ENCODE measurements at places on chromosomes 5 and 9. TPM values are rescaled to one million over a fixed set of nuclear protein-coding genes. Genes with fewer than 3 reads are reported as not detected.

DNA sequence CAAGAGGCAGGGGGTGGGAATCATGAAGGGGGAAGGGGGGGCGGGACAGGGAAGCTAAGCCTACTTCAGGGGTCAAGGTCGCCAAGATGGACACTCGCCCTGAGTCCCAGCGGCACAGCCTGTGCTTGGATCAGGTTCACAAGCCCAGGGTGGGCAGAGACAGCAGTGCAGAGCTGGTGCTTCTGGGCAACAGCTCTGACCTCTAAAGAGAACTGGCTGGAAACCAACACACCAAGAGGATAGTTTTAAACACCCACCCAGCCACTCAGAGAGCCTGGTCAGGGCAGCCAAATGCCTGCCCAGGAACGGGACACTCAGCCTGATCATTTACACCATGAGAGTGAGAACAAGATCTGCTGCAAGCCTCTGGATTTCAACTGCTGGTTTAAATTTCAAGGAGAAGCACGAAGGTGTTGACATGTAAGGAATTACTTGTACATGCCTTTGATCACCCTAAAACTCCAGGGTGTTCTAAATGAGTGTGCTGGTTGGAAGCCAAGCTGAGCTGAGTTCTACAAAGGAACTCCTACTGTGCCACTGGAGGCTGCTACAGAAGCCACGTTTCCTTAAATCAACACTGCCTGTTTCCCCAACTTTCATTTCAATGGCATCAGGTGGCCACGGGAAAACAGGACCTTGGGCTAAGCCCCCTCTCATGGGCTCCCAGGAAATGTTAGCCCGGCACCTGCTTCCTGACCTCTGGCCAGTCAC, 91.5 kb downstream of the TTLL11 start:
- H3K36me3 ChIP-seq: no peaks in the 10 kb centered on the region
- no peak overlapping the region for H3K4me3 ChIP-seq
- peak overlapping the region; percentile 76 for H3K27ac ChIP-seq
- no peaks in the 10 kb centered on the region for H3K27me3 ChIP-seq

DNA sequence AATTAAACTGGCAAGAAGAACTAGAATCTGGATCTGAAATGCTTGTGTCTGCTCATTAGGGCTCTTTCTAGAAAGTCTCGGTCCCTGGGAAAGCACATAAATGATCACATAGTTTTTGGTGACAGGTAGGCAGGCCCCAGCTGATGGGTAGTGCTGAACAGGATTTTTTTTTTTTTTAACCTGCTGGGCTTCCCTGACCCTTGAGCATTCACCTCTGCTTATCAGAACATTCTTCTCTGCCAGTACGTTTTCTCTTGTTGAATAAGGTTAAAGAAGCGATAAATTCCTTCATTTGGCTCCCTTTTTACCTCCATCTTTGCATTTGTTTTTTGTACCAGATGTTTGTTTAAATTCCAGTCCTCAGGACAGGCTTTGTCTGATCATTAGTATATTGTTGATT, 8.8 kb downstream of the KDM4C start:
- DNase-seq: no peak
- H3K4me3 ChIP-seq: no peak overlapping the region
- no peaks in the 10 kb centered on the region for H3K27me3 ChIP-seq
- H3K4me1 ChIP-seq: peaks cover 20% of the 10 kb centered on the region
- H3K27ac ChIP-seq: no peak overlapping the region
- H3K36me3 ChIP-seq: no peaks in the 10 kb centered on the region

GRCh38 chr9:37617161-37617560, 24.8 kb upstream of the TOMM5 start:
- peaks cover 8% of the 10 kb centered on the region for H3K27me3 ChIP-seq
- H3K4me3 ChIP-seq: no peak overlapping the region
- no peaks in the 10 kb centered on the region for H3K4me1 ChIP-seq
- no peak overlapping the region for H3K27ac ChIP-seq
- DNase-seq: no peak

- H3K27ac ChIP-seq: no peak overlapping the region
- H3K27me3 ChIP-seq: no peaks in the 10 kb centered on the region
- no peak overlapping the region for H3K4me3 ChIP-seq
- no peaks in the 10 kb centered on the region for H3K4me1 ChIP-seq
- DNase-seq: no peak
Measured at GRCh38 chr5:26828294-26828693, 210.1 kb downstream of the CDH9 start.

The OCLN gene
- total RNA-seq: 5.6 TPM

Data from cardiac muscle cell (in vitro differentiated cells and primary cell).